GM23248 (cell line): ENCODE measurements at places on chromosomes 3 and 15.
A peak's percentile ranks its signal among the peaks of the same experiment; 100 is the strongest.

- H3K27me3 ChIP-seq = no peaks in the 10 kb centered on the region
- DNase-seq = no peak
- peaks cover 23% of the 10 kb centered on the region for H3K4me1 ChIP-seq
Measured at GRCh38 chr3:9779721-9780457, 10.1 kb upstream of the CAMK1 start.

GRCh38 chr3:104362319-104362718, 1004.4 kb upstream of the ALCAM start:
- H3K27me3 ChIP-seq = no peaks in the 10 kb centered on the region
- peaks cover 18% of the 10 kb centered on the region for H3K4me1 ChIP-seq

DNA sequence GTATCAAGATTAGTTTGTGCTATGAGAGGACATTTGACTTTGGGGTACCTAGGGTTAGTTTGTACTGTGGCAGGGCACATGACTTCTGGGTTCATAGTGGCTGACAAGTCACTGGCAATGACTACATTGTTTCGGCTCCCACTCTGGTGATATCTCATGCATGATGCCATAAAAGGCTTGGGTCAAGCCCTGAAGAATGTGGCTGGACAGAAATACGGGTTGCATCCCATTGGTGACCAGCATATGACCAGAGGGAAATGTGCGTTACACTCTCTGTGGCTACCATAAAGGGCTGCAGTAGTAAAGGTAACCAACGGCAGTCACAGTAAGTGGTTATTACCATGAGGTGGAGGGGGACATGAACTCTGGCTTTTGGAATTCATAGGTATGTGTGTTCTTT, 18.4 kb downstream of the THOC7 start:
- no peaks in the 10 kb centered on the region for H3K4me1 ChIP-seq
- no peak overlapping the region for H3K27ac ChIP-seq
- DNase-seq = no peak
- no peaks in the 10 kb centered on the region for H3K27me3 ChIP-seq

DNA sequence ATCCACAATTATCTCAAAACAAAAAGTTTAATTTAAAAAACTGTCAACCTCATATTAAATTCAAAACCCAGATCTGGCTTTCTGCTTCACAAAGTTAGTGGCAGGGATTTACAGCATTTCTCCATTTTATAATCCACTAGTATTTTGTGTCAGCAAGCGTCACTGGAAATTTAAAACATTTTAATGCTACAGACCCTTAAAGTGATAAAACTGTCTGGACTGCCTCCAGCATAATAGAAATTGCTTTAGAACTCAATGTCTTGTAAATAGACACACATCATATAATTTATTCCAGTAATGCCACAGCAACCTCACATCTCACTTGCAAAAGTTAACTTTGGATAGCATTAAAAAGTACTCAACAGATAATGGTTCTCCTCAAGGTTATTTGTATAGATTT, 116.1 kb downstream of the ULK4 start:
- H3K27ac ChIP-seq = no peak overlapping the region
- H3K36me3 ChIP-seq = no peaks in the 10 kb centered on the region
- no peaks in the 10 kb centered on the region for H3K27me3 ChIP-seq
- H3K4me3 ChIP-seq = no peak overlapping the region
- no peak for DNase-seq
- no peaks in the 10 kb centered on the region for H3K4me1 ChIP-seq

DNA sequence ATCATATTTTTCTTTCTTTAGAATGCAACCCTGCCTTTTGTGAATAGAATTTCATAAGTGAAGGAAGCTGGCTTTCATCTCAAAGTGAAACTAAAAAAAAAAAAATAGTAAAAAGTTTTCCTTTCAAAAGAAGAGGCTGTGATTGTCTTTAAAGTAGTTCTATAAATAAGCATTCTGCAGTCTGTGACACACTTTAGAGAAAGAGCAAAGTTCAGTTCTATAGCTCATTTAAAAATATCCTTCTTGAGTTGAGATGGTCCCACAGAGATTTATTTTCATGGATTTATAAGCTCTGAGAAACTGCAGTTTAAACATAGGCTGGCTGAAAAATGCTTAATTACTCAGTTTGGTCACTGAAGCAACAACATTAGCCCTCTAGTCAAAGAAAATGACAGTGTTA, 36.1 kb upstream of the CNTN6 start:
- H3K36me3 ChIP-seq = no peaks in the 10 kb centered on the region
- no peak overlapping the region for H3K27ac ChIP-seq
- H3K4me3 ChIP-seq = no peak overlapping the region
- H3K27me3 ChIP-seq = no peaks in the 10 kb centered on the region
- DNase-seq = no peak

GRCh38 chr3:141452045-141452444, 34.8 kb upstream of the RASA2 start:
- 0 out of 2 replicates have a peak overlapping the region, but pooled peaks have one; percentile 18 for H3K27ac ChIP-seq
- DNase-seq = peak; percentile 75
- peaks cover 10% of the 10 kb centered on the region for H3K36me3 ChIP-seq
- no peaks in the 10 kb centered on the region for H3K27me3 ChIP-seq
- H3K4me1 ChIP-seq = peaks cover 62% of the 10 kb centered on the region

DNA sequence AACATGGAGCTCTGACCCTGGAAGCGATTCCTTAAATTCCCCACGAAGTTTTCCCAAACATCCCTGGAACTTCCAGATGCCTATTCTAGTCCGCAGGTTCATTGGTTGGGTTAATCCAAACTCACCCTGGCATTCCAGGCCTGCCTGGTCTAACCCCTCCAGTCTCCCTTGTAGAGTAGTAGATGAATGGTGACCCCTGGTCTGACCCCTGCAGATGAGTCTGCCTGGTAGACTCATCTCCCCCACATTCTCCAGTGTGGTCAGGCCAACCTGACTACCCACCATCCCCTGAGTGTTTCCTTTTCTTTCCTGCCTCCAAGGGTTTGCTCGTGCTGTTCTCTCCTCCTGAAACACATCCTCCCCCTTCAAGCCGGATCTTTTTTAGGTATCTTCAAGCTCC, 10.8 kb upstream of the HRH1 start:
- no peak overlapping the region for H3K27ac ChIP-seq
- H3K27me3 ChIP-seq = no peaks in the 10 kb centered on the region
- no peak overlapping the region for H3K4me3 ChIP-seq

DNA sequence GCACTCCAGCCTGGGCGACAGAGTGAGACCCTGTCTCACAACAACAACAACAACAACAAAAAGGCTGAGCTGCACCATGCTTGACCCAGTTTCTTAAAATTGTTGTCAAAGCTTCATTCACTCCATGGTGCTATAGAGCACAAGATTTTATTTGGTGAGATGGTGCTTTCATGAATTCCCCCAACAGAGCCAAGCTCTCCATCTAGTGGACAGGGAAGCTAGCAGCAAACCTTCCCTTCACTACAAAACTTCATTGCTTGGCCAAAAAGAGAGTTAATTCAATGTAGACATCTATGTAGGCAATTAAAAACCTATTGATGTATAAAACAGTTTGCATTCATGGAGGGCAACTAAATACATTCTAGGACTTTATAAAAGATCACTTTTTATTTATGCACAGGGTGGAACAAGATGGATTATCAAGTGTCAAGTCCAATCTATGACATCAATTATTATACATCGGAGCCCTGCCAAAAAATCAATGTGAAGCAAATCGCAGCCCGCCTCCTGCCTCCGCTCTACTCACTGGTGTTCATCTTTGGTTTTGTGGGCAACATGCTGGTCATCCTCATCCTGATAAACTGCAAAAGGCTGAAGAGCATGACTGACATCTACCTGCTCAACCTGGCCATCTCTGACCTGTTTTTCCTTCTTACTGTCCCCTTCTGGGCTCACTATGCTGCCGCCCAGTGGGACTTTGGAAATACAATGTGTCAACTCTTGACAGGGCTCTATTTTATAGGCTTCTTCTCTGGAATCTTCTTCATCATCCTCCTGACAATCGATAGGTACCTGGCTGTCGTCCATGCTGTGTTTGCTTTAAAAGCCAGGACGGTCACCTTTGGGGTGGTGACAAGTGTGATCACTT, 2.0 kb downstream of the CCR5 start:
- H3K4me1 ChIP-seq = no peaks in the 10 kb centered on the region
- no peaks in the 10 kb centered on the region for H3K36me3 ChIP-seq
- peaks cover 74% of the 10 kb centered on the region for H3K27me3 ChIP-seq
- no peak overlapping the region for H3K27ac ChIP-seq
- H3K4me3 ChIP-seq = no peak overlapping the region

DNA sequence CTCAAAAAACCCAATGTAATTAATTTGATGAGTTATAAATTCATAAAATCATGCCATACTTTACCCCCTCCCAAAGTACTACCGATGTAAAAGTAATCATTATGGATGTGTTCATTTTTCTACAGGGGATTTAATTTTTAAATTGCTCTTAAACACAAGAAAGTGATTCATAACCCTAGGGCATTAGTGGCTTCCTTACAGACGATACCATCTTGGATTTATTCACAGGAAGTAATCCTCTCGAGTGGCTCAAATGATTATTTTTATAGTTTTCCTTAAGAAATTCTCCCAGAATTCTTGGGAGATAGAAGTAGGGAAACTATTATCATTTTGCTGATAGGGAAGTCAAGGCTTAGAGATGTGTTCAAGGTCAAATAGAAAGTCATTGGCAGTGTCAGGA, 80.9 kb downstream of the PEX5L start:
- H3K27me3 ChIP-seq = no peaks in the 10 kb centered on the region
- H3K4me3 ChIP-seq = no peak overlapping the region
- H3K4me1 ChIP-seq = no peaks in the 10 kb centered on the region
- DNase-seq = no peak
- no peaks in the 10 kb centered on the region for H3K36me3 ChIP-seq

GRCh38 chr15:66706225-66706732, 4.2 kb downstream of the SMAD6 start:
- H3K4me3 ChIP-seq = peak overlapping the region; percentile 81
- peak; percentile 59 for DNase-seq
- H3K4me1 ChIP-seq = peaks cover 38% of the 10 kb centered on the region
- H3K27ac ChIP-seq = peak overlapping the region; percentile 70
